ENCODE measurements at places on chromosomes 2 and 18. TPM values are rescaled to one million over a fixed set of nuclear protein-coding genes. Genes with fewer than 3 reads are reported as not detected.

The PAX3 gene
- not detected for total RNA-seq

The C2orf15 gene
- not detected for total RNA-seq

The ANO7 gene
- total RNA-seq = 0.70 TPM

The ANKRD30B gene
- total RNA-seq = not detected

The HAAO gene
- 0.70 TPM for total RNA-seq

The TEX44 gene
- total RNA-seq = not detected

The AMER3 gene
- total RNA-seq = not detected

The GRP gene
- not detected for total RNA-seq

The MC5R gene
- total RNA-seq = not detected

The IL1RL1 gene
- total RNA-seq = 11.6 TPM

The LRPPRC gene
- 30.6 TPM for total RNA-seq

The MC4R gene
- not detected for total RNA-seq

The CNNM4 gene
- total RNA-seq = 3.3 TPM

The TCF4 gene
- total RNA-seq = 32.9 TPM

The GNAL gene
- total RNA-seq = 1.3 TPM

The COLEC12 gene
- total RNA-seq = 16.8 TPM

The SKOR2 gene
- total RNA-seq = not detected

The SLC5A7 gene
- total RNA-seq = not detected

The NGEF gene
- not detected for total RNA-seq

The IL1R1 gene
- total RNA-seq = 195 TPM

The KCNK3 gene
- total RNA-seq = 0.09 TPM

The RAB6C gene
- total RNA-seq = not detected

The SP100 gene
- 66.1 TPM for total RNA-seq

The ASPRV1 gene
- 0.70 TPM for total RNA-seq

The PSD4 gene
- 0.85 TPM for total RNA-seq

The RNMT gene
- total RNA-seq = 13.5 TPM

The BCL11A gene
- total RNA-seq = 1.3 TPM

The PTPRN gene
- 4.6 TPM for total RNA-seq

The SERPINB12 gene
- total RNA-seq = 0.12 TPM

The AKAIN1 gene
- not detected for total RNA-seq

The GALR1 gene
- not detected for total RNA-seq

The FOXD4L1 gene
- not detected for total RNA-seq

The SLC35F6 gene
- total RNA-seq = 47.0 TPM

The NT5DC4 gene
- not detected for total RNA-seq

The CASP8 gene
- total RNA-seq = 8.9 TPM

The COL3A1 gene
- total RNA-seq = 8,532 TPM

The BCL2L11 gene
- total RNA-seq = 4.6 TPM

The RTKN gene
- total RNA-seq = 11.8 TPM

The KLF7 gene
- total RNA-seq = 11.6 TPM

The LYG2 gene
- total RNA-seq = not detected

The IGFBP5 gene
- total RNA-seq = 25.2 TPM

The CRYBA2 gene
- total RNA-seq = not detected

The ARHGEF4 gene
- 8.3 TPM for total RNA-seq

The TDRD15 gene
- not detected for total RNA-seq

The TRIM43 gene
- not detected for total RNA-seq

The APCDD1 gene
- total RNA-seq = 13.3 TPM

The PKDCC gene
- 134 TPM for total RNA-seq
